ENCODE measurements at places on chromosomes 11 and 22.

GRCh38 chr11:1067812-1068496 is 6.7 kb upstream of the MUC2 start:
- DNase-seq = no peak

DNA sequence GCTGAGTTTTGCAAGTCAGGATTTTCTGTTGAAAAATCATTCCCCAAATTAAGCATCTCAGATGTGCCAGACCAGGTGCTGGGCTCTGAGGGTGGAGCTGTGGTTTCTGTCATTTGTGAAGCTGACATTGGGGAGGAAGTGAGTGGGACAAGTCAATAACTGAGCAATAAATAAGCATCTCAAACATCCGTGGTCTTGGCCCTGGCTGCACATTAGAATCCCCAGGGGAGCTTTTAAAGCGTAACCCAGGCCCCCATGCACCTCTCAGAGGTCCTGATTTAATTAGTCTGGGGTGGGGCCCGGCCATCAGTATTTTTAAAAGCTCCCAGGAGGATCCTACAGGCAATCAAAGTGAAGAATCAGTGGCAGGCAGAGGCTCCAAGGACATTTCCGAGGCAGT is 420.0 kb downstream of the MN1 start:
- no peak for DNase-seq

DNA sequence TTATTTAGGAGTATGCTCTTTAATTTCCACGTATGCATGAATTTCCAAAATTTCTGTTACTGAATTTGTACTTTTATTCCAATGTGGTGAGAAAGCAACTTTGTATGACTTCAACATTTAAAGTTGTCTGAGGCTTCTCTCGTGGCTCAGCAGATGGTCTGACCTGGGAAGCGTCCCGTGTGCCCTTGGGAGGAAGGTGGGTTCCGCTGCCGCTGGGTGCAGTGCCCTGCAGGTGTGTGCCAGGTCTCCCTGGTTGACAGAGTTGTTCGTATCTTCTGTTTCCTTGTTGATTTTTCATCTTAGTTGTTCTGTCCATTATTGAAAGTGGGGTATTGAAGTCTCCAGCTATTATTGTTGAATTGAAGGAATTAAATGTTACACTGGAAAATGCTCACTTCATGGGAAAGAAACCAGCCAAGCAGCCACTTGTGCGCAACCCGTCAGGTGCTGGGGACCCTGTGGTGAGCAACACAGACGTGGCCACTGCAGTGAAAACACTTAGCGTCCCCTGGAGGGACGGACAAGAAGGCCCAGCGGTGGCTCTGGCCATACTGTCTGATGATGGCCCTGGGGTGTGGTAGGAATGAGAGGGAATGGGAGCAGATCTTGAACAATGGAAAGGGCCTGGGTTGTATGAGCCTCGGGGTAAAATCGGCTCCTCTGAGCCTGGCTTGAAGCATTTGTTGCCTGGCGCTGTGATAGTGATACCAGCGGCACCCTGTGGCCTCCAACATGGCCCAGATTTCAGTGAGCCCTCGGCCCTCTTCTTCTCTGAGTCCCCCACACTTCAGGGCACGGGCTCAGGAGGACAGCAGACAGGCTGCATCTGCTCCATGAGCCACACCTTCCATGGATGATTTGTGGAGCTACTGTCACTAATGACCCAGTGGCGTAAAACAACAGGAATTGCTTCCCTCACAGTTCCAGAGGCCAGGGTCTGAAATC is 31.5 kb upstream of the KRTAP5-7 start:
- no peak for DNase-seq

GRCh38 chr11:116852261-116853031 is 15.0 kb upstream of the APOA1 start:
- DNase-seq = peak; percentile 32

- DNase-seq = no peak
Measured at GRCh38 chr11:112651386-112651785, 309.8 kb upstream of the NCAM1 start.

- no peak for DNase-seq
Measured at GRCh38 chr11:25183411-25183810, 686.6 kb downstream of the LUZP2 start.

GRCh38 chr11:8721609-8722500 is 39.3 kb downstream of the RPL27A start:
- DNase-seq = no peak

- no peak for DNase-seq
Measured at GRCh38 chr11:37509506-37509905, 911.5 kb upstream of the RAG2 start.

DNA sequence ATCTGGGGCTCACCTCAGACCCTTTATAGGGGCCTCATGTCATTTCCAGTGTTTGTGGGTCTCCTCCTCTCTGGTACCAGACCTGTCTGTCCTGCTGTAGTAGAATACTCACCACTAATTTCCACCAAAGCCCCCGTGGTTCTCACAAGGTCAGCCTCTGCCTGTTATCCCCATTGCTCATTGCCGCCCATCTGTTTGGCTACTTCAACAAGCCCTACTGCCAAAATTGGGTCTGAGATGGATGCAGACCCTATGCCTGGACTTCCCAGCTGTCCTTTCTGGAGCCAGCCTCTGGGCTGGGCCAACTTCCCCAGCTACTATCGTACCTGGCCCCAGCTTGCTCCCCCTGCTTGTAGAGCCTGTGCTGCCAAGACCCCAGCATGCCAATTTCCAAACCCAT is 152.1 kb upstream of the ISX start:
- DNase-seq = no peak

- no peak for DNase-seq
Measured at GRCh38 chr11:131975619-131976018, 605.2 kb downstream of the NTM start.
